Anterior cingulate cortex (tissue), 58 donors: ENCODE measurements at places on chromosomes 4 and X.

DNA sequence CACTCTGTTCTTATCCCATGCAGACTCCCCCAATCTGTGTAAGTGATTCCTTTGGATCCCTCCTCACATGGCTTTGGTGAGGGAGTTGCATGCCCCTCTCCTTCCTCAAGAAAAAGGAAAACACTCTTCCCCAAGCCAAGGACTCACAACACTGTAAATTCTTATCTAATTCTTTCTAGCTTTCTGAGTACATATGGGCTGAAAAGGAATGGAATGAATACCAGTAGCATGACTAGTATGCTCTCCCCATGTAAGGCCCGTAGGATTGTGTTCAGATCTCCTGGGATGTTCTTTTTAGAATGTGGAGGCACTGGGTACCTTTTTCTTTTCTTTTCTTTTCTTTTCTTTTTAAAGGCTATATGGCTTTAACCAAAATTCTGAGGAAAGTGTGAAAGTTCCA, 17.0 kb upstream of the MAGED1 start:
- no peak for DNase-seq

GRCh38 chrX:9180623-9181022, 146.7 kb upstream of the FAM9B start:
- no peak for DNase-seq

- DNase-seq, result no peak
Observed at GRCh38 chrX:100353326-100353725, 56.7 kb downstream of the PCDH19 start.

DNA sequence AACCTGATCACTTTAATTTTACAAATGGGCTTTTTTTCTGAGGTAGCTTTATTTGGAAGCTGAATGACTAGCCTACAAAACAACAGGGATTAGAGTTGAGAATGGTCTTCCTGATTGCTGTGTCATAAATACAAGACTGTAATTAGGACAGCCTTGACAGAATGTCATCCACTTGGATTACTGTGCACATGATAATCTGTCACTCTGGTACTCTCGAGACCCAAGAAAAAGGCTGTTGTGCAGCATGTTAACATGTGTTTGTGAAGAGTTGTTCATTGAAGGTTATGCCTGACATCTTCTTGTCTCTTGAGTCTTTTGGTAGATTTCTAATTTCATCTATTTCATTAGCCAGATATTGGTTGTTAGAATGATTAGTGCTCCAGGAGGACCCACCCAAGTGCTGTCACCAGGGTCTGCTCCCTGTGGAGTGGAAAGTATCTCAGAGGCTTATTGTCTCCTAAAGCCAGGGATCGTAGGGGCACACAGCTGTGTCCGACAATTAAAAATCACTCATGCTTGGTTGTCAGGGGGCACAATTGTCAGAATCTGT, 212.2 kb upstream of the GPRIN3 start:
- DNase-seq, result no peak

- DNase-seq, result no peak
Observed at GRCh38 chr4:183961795-183962194, 56.7 kb downstream of the STOX2 start.

DNA sequence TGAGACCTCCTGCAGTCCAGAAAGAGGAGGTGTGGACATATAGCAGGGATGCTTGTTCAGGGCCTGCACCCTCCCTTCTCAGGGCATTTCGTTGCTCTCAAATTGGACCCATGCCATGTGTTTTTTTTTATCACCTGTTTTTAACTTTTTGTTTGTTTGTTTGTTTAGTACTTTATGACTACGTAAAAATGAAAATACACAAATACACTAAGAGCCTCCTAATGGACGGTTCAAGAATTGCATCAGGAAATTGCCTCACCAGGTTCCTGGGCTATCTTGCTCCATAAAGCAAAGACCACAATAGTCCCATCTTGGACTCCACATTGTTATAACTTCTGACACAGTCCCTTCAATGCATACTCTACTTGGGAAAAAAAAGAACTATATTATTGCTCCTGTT, 1685.9 kb upstream of the TENM3 start:
- DNase-seq, result no peak

DNA sequence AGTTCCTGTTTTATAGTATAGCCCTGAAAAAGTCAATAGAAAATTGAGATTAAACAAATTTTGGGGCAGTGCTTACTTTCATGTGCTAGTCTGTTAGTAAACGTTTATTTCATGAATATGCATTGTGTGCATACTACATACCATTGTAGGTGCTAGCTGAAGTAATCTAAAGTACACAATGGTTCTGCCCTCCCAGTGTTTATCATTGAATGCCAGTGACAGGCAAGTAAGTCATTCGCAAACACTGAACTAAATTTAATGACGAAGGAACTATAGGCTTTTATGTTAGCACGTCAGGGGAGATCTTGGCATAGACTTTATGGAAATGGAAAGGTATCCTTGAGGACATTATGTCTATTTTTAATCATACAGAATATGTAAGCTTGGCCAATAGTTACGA, 426.9 kb upstream of the EPHA5 start:
- no peak for DNase-seq

- DNase-seq, result no peak
Observed at GRCh38 chrX:8183346-8183745, 12.3 kb upstream of the VCX2 start.

DNA sequence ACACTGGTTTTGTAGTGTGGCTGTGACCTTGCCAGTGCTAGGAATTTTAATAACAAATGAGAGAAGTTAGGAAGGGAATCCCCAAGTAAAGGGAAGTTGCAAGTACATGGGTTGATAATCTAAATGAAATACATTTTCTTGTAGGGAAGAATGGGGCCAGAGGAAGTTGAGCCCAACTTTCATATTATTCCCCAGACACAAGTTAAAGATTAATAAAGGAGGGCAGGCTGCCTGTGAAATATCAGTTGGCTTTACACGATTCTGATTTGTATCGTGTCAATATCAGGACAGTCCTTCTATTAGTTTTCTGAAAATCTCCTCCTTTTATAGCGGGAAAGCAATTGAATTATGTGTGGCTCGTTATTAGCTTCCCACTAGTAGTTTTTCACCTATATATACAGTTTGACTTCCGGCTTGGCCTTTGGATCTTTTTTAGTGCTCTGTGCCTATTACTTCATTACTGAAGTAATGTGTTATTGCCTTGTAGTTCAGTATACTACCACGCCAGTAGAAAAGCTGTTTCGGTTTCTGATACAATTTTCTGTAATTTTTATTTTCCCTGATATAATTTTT, 1.7 kb downstream of the PDLIM5 start:
- no peak for DNase-seq

GRCh38 chr4:151888367-151888866, 127.6 kb upstream of the GATB start:
- DNase-seq, result no peak

- DNase-seq, result no peak
Observed at GRCh38 chr4:81499840-81500239, 28.1 kb upstream of the RASGEF1B start.

- DNase-seq, result no peak
Observed at GRCh38 chr4:36758312-36759178, 477.1 kb downstream of the DTHD1 start.

DNA sequence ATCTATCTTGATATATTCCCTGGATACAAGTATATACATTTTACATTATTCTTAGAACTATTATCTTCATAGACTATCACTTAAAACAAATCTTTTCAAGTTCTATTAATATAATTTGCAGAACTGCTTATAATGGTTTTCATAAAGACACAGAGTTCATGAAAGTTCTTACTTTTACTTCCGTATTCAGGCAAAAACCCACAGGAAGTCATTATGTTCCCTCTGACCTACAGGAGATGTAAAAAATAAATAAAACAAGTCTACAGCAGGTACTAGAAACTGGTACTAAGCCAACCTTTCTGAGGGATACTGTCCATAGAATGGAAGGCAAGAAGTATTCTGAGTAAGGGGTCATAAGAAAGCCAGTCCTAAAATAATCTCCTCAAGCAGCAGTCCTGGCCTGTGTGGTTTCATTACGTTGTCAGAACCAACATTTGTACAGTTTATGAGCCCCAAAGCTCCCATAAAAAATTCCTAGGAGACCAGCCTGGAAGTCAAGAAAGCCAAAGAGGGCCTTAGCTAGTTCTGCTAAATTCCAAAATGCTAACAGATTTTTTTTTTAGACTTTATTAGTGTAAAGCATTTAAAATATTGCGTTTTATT, 68.6 kb downstream of the CAMK2D start:
- DNase-seq, result no peak

DNA sequence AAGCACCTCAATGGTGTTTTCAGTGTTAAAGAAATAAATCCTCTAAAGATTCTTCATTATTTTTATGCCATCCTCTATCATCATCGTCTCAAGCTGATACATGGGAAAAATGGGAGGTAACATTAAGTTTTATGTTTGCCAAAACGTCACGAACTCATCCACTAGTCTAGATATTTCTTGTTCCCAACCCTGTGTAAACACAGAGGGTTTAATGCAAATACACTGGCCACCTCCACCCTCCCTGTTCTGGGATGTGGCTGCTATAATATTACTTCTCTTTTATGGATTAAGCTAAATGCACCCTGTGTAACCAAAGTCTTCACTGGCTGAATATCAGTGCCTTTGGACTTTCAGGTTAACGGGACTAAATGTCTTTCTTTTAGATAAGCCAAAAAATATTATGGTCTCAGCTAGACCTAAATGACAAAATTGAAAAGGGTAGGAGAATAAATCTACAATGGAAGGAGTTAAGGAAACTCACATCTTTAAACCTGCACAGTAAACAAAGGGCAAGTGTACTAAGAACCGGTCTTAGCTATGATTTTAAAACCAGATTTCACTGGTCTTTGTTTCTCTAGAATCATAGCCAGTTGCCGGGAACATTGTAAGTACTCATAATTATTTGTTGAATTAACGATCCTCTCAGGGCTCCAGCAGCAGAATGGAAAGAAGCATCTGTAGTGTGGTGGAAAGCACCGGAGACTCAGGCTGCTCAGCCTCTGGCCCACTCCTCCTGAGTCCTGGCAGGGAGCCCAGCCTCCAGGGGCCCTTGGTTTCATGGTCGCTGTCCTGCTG, 103.5 kb upstream of the NOCT start:
- DNase-seq, result no peak

DNA sequence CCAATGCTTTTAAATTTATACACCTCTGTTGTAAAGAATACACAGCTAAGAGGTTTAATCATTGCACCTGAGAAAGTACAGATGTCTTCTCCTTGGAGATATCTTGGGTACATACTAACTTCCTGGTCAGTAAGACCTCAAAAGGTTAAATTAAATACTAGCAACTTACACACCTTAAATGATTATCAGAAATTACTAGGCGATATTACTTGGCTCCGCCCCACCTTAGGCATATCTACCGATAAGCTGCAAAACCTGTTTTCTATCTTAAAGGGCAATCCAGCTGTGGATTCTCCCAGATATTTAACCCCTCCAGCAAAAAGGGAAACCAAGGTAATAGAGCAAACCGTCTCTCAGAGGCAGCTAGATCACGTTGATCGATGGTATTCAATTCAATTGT, 819.4 kb downstream of the FAM133A start:
- no peak for DNase-seq

DNA sequence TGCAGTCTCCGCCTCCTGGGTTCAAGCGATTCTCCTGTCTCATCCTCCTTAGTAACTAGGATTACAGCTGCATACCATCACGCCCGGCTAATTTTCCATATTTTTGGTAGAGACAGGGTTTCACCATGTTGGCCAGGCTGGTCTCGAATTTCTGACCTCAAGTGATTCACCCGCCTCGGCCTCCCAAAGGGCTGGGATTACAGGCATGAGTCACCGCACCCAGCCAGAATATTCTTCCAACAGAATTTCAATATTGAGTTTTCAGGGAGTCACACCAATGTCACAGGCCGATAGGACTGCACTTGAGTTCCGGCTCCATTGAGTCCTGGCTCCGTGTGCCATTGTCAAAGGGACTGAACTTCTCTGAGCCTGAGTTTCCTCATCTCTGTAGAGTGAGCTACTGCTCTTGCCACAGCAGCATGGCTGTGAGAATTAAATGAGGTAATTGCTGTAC, 82.9 kb downstream of the CLCN4 start:
- no peak for DNase-seq

DNA sequence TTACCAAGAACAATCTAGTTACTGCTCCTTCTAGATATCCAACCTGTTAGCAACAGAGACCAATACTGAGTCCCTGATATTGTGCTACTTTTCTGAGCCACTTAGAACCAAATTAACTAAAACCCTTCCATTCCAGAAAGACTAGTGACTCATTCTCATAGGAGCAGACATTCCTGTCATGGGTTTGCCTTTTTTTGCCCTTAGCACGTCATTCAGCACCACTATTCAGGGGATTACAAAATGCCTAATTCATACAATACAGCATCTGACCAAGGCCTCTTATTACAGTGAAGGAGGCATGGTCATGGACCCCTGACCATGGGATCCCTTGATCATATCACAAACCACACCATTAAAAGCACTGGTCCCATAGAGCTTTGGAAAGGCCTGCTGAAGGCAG, 123.8 kb upstream of the CXCL13 start:
- DNase-seq, result no peak
